GM12864 (cell line): ENCODE measurements at places on chromosomes 1 and 21.

DNA sequence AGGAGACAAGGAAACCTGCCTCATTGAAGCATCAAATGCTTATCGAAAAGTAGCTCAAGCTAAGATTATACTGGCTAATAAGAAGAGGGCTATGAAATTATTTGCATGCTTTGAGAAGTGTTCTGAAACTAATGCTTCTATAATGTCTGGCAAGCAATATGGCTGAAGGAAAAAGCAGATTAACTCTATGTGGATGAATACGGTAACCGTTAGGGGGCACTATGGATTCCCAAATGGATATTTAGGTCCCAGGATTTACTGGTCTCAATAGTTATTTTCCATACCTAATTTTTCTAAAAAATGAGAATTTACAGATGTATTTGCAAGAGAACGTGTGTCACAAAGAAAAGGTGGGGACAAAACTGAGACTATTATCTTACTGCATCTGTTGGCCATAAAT lies 34.6 kb upstream of the RRP15 start:
- DNase-seq = no peak

DNA sequence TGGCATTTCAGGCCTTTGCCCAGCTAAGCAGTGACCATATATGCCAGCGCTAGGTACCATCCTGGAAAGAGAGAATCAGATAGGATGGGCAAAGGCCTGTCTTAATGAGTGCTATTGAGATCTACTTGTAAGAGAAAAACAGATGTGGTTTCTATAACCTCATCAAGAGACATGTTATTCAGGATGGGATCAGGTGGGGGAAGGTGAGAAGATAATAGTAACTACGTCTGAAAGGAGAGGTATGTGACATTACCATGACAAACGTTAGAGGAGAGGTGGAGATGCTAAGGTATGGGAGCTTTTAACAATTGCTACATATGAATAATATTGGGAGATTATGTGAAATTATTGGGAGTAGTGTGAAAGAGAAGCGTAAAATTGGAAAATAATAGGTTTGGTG lies 204.2 kb upstream of the PLXNA2 start:
- no peak for DNase-seq

GRCh38 chr1:93352376-93352775 lies 6.7 kb downstream of the DR1 start:
- DNase-seq = no peak

- DNase-seq = peak; percentile 88
These were observed at the start of gene PTPN22 for GRCh38 chr1:113871597-113872113. Gene PTPN22 (minus strand): TSS chr1:113871712.

- no peak for DNase-seq
These were observed 473.0 kb upstream of the VAMP3 start for GRCh38 chr1:7298145-7298544.

DNA sequence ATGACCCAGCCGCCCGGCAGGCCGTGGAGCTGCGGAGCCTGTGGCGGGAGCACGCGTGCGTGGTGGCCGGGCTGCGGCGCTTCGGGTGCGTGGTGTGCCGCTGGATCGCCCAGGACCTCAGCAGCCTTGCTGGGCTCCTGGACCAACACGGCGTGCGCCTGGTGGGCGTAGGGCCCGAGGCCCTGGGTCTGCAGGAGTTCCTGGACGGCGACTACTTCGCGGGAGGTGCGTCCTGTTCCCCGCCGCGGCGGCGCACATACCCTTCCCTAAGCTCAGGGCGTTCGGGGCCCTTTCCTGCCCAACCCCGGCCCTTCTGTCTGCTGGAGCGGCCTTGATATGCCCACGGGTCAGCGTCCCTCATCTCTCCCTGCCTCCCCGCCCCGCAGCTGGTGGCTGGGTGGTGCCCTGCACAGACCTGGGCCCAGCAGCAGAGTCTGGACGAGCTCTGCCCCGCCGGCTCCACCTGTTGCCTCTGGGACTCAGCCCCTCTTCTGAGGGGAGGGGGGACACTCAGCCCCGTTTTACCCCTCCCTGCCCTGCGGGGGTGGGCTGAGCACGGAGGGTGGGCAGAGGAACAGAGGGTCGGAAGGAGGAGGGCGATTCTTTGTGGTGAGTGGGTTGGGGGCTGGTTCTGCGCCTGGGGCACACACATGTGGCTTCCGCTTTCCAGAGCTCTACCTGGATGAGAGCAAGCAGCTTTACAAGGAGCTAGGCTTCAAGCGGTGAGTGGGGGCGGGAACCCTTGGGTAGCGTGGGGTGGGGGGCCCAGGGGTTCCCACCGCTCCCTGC lies 688 bp downstream of the PRXL2B start:
- no peak for DNase-seq

- no peak for DNase-seq
These were observed 87.3 kb downstream of the PTPRU start for GRCh38 chr1:29323636-29324035.

GRCh38 chr1:246733704-246734103 lies 9.5 kb downstream of the SCCPDH start:
- DNase-seq = no peak

GRCh38 chr1:54600947-54601721 lies 22.2 kb downstream of the FAM151A start:
- no peak for DNase-seq

DNA sequence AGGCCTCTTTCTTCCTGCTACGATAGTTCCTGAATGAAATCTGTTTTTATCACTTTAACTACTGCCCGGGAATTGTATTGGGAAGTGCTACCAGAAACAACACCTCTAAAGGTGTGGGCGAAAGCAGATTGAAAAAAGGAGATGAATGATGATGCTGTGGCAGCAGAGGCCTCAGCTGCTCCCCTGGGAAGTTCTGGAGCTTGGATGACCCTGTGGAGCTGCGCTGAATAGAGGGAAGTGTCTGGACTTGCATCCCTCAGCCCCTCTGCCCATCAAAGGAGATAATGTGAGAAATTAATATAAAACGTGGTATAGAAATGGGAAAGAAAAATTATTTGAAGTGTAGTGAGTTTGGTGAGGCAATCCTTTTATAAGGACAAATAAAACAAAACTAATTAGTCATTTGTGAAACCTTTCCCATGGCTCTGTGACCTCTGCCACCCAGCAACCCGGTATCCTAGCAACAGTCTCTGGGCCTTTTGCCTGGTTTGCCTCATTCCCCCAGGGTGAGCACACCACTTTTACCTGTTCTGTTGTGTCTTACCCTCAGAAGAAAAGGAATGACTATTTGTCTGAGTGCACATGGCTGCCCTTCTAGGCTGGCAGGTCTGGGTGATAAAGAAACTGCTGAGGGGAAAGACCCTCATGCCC lies 21.3 kb downstream of the OVAAL start:
- no peak for DNase-seq

DNA sequence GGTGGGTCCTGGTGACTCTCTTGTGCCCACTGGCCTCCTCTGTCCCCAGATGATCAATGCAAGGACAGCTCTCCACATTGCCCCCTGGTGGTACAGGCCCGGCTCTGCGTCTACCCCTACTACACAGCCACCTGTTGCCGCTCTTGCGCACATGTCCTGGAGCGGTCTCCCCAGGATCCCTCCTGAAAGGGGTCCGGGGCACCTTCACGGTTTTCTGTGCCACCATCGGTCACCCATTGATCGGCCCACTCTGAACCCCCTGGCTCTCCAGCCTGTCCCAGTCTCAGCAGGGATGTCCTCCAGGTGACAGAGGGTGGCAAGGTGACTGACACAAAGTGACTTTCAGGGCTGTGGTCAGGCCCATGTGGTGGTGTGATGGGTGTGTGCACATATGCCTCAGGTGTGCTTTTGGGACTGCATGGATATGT lies 10.8 kb downstream of the ADAMTSL4 start:
- DNase-seq = no peak

GRCh38 chr1:203665993-203666392 lies 39.4 kb downstream of the ATP2B4 start:
- DNase-seq = no peak

GRCh38 chr1:116170721-116171589 lies 59.8 kb downstream of the MAB21L3 start:
- no peak for DNase-seq

GRCh38 chr1:221921936-221922335 lies 180.0 kb upstream of the DUSP10 start:
- no peak for DNase-seq

DNA sequence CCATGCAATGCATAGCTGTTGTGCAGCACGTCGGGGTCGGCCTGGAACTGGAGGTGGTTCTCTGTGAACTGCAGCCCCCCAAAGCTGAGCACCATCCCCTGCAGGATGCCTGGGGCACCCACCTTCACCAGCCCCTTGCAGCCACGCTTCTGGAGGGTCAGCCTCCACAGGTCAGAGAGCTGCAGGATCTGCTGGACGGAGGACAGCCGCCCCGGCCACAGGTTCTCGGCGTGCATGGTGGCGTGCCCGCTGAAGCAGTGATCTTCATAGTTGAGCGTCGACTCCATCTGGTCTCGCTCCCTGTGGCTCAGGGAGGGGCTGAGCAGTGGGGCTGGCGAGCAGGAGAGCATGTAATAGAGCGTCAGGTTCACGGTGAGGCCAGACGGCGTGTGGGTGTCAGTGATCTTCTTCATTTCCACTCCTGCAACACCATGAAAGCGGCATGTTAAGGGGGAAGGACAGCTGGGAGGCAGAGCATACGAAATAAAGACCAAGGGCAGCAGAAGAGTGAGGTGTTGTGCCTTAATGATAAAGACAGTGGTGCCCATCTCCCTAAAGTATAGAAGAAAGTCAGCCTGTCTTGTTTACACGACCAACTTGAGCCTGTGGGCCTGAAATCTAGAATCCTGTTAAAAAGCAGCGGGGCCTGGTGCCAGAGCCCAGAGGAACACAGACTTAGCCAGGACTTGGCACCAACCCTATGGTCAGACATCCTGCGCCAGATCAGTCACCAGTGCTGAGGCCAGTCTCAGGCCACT lies 3.0 kb downstream of the KIAA2013 start:
- no peak for DNase-seq

DNA sequence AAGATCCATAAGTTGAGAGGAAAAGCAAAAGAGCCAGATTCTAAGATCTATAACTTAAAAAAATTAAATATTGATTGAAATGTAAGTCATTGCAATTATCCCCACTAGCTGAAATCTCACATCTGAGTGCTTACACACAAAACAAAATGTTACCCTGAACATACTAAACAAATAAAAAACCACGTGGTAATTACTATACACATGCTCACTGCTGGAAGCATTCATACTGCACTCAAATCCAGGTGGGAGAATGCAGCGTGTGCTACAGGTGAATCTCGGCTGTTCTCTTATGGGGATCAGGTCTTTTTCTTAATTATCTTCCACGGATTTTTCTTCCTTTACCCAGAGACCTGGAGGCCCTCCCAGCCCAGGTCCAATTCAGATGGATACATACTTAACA lies 74.3 kb downstream of the SDC3 start:
- DNase-seq = no peak

DNA sequence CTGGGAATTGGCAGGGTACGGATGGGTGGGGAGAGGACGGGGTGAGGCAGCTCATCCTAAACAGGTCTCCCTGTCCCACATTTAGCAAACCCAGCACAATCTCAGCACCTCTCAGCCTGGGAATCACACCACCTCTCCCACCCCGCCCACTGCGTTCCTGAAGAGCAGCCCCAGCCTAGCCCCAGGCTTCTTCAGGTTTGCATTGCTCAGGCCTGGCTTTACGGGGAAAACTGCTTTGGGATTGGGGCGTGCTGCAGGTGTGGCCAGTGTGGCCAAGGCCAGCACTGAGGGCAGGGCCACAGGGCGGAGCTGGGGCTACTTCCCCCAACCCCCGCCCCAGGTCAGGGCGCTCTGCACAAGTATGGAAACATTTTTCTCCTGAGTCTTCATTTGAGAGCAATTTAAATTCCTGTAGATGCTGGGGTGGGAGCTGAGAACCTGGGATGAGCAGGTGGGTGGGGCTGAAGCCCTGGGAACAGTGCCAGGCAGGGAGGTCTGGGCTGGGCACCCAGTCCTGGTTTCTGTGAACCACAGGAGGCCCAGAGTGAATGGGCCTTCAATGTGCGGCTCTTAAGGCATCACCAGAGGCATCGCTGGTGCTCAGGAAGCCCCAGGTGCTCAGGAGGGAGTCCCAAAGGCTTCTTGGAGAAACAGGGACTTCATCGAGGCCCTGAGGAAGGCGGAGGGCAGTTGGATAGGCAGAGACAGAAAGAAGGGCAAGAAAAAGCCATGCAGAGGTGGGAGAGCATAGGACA lies 24.1 kb downstream of the TNNT2 start:
- DNase-seq = no peak

DNA sequence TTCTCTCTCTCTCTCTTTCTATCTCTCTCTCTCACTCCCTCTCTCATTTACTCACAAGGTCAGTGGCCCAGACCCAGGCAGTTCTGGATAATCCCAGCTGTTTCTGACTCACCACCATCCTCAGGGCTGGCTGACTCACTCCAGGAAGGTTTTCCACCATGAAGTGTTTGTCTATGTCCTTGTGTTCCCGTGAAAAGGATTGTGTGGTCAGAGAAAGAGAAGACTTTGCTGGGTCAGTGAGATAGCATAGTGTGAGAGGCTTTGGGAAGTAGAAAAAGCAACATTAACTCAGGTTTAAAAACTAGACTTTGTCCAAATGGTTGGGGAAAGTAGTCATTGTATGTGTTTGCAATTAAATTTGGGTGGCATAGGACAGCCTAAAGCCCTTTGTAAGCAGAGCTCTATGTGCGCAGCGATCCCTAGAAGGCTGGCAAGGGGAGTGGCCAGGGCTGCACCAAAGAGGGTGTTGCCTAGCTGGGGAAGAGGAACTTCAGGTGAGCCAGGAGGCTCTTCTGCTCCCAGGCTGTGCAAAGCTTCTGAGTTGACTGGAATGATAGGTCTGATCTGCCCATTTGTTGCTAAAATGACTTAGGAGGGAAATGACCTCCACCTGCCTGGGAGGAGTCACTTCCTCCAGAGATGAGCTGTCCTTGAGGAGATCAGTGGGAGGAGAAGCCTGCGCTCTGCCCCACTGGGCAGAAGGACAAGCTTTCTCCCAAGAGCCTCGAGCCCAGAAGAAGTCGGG lies 4.9 kb upstream of the CAPN2 start:
- no peak for DNase-seq

GRCh38 chr1:221865808-221866207 lies 123.9 kb upstream of the DUSP10 start:
- no peak for DNase-seq
